ENCODE measurements at places on chromosomes 2 and 18.

- no peak for DNase-seq
Measured at GRCh38 chr2:55524884-55525437, 5.4 kb downstream of the CFAP36 start.

DNA sequence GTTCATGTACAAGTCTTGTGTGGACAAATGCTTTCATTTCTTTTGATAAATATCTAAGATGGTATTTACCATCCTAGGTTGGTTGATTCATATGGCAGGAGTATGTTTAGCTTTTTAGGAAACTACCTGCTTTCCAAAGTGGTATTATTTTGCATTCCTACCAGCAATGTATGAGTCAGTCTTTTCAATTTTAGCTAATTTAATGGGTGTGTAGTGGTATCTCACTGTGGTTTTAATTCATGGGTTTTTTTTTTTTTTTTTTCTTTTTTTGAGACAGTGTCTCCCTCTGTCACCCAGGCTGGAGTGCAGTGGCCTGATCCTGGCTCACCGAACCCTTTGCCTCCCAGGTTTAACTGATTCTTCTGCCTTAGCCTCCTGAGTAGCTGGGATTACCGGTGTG, 4.2 kb downstream of the ZNF512 start:
- DNase-seq = no peak

DNA sequence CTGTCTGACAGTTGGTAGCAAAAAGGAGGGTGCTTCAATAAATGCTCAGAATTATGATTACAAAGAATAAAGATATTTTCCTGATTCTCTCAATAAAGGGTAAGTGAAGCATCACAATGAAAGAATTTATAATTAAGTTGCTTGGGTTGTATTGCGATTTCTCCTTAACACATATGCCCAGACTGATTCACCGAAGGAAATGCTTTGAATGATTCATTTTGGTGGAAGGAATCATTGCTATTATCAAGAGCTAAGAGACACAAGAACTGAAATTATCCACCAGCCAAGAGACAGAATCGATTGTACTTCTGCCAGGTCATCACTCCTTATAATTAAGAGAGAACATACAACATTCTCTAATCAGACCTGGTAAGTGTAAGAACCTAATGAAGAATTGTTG, 301.4 kb downstream of the NR4A2 start:
- no peak for DNase-seq

GRCh38 chr18:58288921-58289797, 245.1 kb downstream of the NEDD4L start:
- DNase-seq = no peak

- no peak for DNase-seq
Measured at GRCh38 chr2:35255826-35256225, 1099.8 kb upstream of the CRIM1 start.

DNA sequence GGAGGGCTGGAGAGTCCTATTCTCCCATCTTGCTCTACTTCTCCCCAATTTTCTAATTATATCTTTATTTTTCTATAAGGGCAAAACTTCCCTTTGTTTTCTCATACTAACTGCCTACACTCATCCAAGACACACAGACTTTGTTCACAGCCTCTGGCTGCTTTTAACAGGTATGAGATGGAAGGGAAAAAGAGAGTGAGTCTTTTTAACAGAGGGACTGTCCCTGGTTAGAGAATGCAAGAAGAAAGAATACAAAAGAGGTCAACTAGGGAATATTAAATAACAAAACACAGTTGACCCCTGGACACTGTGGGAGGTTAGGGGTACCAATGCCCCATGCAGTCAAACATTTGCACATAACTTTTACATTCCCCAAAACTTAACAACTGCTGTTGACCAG, 41.8 kb downstream of the SP100 start:
- no peak for DNase-seq

- DNase-seq = no peak
Measured at GRCh38 chr2:205013586-205013985, 468.3 kb downstream of the PARD3B start.

DNA sequence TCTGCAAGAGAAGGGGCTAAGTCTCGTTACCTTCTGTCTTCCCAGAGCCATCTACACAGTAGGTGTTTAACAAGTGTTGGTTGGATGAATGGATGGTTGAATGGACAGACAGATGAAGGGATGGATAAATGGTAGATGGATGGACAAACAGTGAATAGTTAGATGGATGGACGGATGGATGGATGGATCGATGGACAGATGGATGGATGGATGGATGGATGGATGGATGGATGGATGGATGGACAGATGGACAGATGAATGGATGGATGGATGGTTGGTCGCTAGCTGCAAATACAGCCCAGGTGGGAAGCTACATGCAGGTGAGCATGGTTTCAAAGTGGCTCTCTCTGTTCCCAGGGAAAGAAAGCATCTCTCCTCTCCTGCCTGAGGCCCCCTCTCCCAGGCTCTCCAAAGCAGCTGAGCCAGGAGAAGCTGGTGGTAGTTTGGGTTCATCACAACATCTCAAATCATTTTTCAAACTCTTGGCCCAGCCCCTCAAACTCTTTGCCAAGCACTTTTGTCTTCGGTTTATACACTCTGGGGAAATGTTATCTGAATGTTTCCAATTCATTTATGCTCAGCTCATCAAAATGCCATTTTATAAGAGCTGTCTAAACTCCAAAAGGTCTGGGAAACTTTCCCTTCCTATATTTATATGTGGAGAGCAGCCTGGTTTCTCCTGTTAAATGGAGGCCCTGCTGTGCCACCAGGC, 192.7 kb downstream of the ANAPC1 start:
- no peak for DNase-seq

DNA sequence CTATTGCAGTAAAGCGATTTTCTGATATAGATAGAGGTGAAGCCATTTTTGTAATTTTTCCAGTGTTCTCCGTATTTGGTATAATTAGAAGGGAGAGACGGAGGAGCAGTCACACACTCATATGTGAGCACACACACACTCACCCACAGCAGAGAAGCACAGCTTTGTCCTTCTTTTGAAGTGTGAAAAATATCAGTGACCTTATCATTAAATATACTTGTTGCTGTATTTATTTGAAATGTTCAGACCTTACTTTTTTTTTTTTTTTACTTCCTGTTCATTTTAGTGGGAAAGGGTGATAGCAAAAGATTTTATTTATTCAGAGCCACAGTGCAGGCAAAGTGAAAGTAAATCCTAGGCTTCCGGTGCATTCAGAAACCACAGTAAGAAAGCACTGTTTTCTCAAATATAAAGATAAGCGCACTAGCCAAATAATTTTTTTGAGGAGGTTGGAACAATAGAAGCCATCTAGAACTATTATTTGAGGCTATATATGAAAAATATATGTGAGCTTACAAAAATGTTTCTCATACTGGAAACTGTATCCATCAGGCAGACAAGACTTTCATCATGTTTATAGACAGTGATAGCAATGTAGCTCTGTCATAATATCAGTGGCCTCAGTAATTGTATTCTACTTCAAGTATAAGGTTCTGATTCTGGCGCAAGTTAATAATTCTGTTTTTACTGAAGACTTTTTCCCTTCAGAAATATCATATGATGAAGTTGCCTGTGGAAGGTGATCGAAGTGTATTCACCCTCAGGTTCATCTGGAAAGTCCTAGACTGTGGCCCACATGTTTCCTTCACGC, 37.2 kb downstream of the TSHZ1 start:
- DNase-seq = no peak

DNA sequence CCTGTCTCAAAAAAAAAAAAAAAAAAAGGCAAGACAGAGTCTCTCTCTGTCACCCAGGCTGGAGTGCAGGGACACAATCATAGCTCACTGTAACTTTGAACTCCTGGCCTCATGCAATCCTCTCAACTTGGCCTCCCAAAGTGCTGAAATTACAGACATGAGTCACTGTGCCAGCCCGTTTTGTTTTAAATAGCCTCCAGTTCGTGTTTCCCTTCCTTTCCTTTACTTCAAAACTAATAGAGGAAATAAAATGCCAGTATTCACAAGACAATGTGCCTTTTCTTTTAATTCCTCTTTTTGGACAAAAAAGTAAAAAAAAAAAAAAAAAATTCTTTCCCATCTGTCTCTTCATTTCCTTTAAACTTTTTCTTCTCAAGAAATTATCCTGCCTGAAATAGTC, 54.5 kb upstream of the ACMSD start:
- DNase-seq = no peak

DNA sequence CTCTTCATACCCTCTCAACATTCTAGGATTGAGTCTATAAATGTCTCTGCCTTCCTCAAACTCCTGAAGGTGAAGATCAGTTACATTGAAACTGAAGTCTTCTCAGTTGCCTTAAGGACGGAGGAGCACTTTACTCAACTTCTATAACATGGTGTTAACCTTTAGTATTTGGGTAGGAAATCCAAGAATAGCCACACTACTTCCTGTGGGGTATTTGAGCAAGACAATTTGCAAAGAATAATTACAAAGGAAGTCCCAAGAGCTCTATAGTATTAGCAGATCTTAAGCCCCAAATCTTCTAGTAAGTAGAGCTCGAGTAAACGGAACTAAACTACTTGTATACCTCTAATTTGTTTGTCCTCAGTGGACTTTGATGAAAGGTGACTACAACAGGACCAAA, 80.9 kb downstream of the SP100 start:
- no peak for DNase-seq

- peak; percentile 10 for DNase-seq
Measured at GRCh38 chr2:219292616-219293015, 13.4 kb downstream of the DNAJB2 start.

DNA sequence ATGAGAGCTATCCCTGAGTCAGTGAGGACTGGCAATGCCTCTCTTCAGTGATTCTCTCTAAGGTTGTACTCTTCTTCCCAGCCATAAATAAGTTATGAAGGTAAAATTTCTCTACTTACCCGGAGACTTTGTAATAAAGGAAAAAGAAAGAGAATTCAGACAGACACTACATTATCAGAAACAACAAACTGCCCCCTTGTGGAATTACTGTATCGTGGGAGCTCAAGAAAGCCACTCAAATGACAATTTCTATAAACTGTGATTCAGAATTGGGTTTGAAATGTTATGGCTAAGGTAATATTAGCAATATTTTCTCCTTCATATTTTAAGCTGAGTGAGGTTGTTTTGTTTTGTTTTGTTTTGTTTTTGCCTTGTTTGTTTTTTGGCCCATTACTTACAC, 155.8 kb upstream of the TANK start:
- DNase-seq = no peak

- no peak for DNase-seq
Measured at GRCh38 chr2:205763708-205764211, 81.5 kb downstream of the NRP2 start.

- no peak for DNase-seq
Measured at GRCh38 chr2:85470850-85471800, 52.6 kb downstream of the SH2D6 start.

GRCh38 chr18:9796935-9797549, 88.7 kb upstream of the TXNDC2 start:
- DNase-seq = no peak
